ENCODE measurements at places on chromosomes 7 and 10.
A peak's percentile ranks its signal among the peaks of the same experiment; 100 is the strongest.

- no peak for DNase-seq
These were observed 41.0 kb downstream of the ZEB1 start for GRCh38 chr10:31359979-31360378.

- peak; percentile 73 for DNase-seq
These were observed 69.6 kb downstream of the ATXN7L1 start for GRCh38 chr7:105806592-105807447.

DNA sequence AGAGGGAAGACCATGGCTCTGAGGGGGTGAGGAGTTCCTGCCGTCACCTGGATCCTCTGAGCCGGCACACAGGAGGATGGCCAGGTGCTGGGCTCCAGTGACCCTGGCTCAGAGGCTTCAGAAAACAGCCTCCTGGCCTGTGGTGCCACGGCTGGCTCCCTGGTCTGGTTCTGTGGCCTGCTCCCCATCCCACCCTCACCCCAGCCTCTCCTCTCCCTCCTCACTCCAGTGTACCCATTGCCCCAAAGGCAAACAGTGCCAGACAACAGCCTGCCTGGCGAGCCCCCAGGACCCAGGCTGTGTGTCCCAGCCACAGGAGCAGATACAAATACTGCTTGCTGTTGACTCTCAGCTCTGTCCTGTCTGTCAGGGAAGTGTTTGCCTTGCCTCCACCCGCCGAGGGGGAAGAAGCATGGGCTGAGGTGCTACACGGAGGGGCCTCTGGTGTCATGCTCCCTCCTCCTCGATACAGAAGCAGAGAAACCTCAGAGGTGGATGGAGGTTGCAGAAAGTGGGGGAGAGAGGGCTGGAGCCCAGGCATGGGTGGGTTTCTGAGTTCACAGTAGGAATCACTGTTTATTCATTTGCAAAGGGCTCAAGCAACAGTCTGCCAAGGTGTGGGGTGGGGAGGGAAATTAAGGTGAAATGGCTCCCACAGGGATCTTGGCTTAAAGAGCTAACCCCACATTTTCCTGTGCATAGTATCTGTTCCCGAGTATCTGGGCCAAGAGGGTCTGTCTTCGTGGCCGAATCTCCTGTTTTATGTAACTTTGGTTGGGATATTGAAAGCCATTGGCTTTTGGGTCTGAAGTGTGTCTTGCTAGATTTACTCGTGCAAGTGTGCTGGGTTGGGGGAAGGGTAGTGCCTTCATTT is 5.5 kb downstream of the ADRA2A start:
- no peak for DNase-seq

GRCh38 chr10:91043173-91043910 is 122.5 kb upstream of the ANKRD1 start:
- no peak for DNase-seq

GRCh38 chr7:135200821-135201331 is 10.4 kb downstream of the WDR91 start:
- DNase-seq = no peak

- DNase-seq = no peak
These were observed 8.2 kb upstream of the NDST2 start for GRCh38 chr10:73819513-73820093.

DNA sequence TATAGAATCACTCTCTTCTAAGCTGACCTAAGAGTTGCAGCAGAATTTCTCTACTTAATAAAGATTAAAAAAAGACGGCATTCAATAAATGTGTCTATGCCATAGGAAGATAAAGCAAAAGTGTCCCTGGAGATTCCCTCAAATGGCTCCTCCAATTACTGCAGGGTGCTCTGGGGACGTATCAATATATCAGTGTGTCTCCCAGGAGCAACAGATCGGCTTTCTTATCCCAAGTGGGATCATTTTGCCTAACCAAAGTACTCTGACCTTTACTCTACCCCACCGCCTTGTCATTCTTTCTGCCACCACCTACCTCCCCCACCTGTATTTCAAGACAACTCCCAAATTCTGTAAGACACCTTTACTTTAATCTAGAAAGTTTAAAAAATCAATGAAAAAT is 202.0 kb upstream of the SEMA3C start:
- no peak for DNase-seq

DNA sequence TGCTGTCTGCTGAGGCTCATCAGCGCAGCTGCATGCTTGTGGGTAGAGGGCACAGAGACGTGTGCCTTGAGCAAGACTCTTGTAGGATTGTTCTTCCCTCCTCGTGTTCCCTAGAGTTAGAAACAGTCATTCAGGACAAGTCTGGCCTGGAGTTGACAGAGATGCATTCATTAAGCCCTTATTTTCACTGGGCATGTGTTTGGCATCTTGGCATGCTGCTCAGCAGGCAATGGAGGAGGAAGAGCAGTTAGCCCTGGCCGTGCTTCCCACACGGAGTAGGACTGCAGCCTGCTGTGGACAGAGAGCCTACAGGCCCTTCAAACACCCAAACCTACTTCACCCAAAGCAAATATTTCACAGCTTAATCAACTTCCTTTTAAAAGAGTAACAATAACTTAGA is 73.0 kb upstream of the GJD4 start:
- DNase-seq = no peak

DNA sequence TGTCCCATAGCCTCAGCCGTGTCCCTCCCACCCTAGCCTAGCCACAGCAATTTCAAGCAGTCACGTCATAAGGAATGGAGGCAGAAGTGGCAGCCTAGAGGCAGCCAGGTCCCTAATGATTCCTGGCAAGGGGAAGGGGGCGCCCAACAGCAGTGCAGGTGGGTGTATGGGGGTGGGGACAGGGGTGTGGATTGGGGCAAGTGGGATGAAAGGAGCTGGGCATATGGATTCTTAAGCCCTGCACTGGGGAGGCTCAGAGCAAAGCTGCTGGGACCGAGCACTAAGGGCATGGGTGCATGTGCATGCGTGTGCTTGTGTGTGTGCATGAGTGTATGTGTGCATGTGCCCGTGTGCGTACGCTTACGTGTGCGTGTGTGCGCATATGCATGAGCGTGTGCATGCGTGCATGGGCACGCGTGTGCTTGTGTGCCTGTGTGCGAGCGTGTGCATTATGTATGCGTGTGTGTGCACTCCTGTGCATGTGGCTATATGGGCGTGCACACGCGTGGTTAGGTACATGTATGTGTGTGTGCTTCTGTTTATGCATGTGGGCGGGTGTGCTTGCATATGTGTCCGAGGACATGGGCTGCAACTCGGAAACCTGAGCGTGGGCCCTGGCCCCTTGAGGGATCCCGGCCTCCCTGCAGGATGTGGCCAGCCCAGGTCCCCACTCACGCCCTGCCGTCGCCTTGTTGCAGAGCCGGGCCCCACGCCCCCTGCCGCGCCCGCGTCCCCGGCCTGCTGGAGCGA is 34.1 kb downstream of the SH2B2 start:
- DNase-seq = no peak

- DNase-seq = no peak
These were observed 1.4 kb upstream of the DHTKD1 start for GRCh38 chr10:12067336-12067735.

GRCh38 chr7:28595076-28595475 is 182.8 kb downstream of the CREB5 start:
- no peak for DNase-seq

DNA sequence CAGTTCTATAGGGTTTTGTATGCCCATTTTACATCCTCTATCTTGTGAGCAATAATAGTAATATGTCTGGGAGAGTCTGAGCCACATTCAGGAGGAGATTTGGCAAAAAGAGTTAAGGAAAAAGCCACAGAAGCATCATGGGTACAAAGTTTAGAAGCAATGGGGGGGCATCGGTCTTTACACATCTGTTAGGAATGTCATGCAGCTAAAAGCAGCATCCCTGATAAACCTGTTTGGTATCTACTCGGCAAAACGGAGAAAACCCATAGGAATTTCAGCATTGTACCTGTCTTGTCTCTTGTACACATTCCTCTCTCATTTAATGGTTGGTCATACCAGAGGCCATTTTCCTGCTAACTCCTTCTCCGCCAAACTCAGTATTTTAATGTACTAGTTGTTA is 12.5 kb upstream of the HERPUD2 start:
- DNase-seq = no peak

DNA sequence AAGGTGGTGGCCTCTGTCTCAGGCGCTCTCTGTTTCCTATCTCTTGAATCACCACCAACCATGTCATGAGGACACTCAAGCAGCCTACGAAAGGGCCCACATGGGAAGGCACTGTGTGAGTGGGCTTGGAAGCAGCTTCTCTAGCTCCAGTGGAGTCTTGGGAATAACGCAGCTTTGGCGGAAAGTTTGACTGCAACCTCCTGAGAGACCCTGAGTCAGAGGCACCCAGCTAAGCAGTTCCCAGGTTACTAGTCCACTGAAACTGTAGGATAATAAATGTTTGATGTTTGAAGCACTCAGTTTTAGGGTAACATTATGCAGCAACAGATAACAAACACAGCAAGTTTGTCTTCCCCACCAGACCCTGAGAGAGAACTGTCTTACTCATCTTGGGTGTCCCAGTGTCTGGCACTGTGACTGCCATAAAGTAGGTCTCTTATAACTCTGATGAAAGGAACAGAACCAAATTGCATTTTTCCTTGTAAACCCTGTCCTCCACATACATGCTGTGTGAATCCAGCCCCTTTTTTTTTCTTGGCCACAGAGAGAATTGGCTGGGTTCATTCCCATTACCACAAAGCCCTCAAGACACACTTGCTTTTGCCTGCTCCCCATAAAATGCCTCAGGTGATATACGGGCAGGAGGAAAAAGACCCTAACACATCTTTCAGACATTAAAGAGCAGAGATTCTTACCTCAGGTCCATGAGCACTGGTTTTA is 185.5 kb downstream of the ZNF365 start:
- no peak for DNase-seq

DNA sequence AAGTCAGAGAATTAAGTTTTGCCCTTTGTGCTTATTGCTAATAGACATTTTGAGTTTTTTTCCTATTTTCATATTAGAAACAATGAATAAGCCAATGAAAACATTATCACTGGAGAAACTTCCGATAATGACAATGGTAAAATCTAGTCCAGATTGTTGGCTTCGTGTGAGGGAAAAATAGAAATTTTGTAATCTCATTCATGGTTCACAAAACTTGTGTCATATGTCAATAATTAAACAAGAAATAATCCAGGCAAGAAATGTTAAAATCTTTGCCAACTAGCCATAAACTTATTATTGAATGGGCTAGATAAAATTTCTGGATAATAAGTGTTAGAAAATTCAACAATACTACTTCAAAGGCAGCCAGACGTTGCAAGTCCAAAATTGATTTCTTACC is 36.6 kb downstream of the RNLS start:
- DNase-seq = no peak

DNA sequence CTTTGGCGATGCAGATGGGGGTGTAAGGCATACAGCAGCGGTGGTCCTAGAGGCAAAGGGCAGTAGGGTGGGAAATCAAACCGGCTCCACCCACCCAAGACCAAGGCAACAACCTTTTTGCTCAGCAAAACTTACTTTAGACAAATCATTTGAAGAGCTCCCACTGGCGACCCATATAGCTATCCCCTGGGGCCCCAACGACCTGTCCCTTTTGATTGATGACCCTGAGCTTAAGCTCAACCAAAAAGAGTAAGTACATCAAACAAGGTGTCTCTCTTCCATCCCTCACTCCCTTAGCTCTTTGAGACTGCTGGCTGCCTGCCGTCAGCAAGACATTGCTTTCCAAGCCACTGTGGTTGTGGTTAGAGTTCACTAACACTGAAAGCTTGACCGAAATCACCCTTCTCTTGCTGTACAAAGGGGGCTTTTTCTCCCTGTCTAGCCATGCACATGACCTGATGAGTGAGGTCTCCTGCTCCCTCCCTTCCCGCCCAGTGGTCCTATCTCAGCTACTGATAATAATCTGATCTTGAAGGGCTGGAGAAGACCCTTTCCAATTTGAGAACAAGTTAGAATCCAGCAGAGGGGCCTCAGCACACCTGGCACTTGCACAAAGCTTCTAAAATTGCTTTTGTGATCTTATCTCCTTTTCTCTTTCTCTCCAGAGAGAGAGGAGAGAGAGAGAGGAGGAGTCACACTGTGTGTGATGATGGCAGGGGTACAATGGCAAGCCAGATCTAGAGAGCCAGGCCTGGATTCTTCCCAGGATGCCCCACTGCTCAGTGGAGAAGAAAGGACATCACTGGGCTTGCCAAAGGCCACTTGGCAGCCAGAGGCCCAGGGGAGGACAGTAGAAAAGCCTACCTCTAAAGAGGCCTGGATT is 42.2 kb downstream of the XPNPEP1 start:
- no peak for DNase-seq

DNA sequence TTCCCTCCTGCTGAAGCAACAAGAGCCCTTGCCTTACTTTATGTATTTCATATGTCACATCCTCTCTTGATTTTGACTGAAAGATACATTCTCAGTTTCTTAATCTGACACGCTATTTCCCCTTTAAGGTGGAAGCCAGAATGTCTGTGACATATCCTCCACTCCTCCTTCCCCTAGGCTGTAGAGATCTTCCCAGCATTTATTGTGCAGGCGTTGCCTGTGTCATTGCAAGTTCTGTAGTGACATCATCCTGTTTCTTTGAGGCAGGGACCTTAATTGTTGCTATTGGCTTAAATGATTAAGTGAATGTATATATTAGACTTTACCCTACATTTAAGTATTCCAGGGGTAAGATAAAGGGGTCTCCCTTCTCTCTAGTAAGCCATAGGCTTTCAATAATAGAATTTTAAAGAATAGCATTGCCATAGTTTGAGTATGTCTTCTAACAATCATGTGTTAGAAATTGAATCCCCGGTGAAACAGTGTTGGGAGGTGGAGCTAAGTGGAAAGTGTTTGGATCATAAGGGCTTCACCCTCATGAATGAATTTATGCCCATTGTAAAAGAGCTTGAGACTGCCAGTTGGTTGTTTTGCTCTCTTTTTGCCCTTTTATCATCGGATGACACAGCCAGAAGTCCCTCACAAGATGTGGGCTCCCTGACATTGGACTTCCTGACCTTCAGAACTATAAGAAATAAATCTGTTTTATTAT is 189.5 kb upstream of the CDC14C start:
- no peak for DNase-seq

GRCh38 chr7:18016547-18017444 is 10.8 kb downstream of the PRPS1L1 start:
- no peak for DNase-seq

Measured in stimulated activated CD4-positive, alpha-beta T cell treated with anti-CD3 and anti-CD28 coated beads, Interleukin-2, amount 100 ng/mL, for 24 hours (primary cell).